T47D (cell line): ENCODE measurements at places on chromosomes 1 and 21.
A peak's percentile ranks its signal among the peaks of the same experiment; 100 is the strongest.

DNA sequence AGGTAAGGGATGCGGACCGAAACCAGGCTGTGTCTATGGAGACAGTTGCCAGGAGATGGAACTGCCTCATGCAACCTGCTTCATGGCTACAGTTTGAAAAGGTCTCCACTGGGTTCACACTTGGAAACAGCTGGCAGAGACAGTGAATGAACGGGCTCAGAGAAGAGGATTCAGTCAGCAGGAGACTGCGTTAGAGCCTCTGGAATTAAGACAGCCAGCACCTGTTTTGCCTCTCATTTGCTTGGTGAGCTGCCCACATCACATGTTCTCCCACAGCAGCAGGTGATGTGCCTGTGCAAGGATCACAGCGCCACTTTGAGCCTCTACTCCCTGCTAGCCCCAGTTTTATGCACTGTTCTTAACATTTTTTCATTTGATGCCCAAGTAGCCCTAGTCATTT is 321.0 kb downstream of the PLPP3 start:
- DNase-seq, result no peak

DNA sequence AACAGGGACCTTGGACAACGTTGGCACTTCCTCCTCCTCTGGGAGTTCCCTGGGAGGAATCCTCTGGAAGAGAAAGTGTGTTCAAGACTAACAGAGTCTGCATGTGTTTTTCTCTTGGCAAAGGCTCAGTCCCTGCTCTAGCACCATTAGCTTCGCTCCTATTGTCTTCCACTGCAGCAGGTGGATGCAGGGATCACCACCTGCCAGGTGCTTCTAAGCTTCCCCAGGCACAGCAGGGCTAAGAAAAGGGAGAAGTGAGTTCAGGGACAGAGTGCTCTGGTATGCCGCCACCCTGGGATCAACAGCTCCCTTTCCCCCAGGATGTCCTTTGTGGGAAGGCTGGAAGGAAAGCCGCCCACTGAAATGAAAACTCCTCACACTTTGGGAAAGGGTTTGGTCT is 43.9 kb upstream of the IL20 start:
- no peak for DNase-seq

DNA sequence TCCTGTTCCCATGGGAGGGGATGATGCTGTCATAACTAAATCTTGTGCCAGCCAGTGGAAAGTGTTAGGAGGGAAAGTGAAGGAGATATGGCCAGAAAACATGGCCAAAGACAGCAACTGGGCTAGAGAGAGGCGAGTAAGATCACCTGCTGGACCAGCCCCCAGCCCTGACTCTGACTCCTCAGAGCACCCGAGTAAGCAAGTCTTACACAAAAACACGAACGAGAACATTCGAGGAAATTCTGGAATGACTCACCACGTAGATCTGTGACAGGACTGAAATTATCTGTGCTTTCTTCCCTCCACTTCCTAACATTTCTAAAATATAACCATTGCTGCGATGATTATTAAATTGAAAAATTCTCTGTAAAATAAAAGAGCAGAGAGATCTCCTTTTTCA is 9.2 kb downstream of the ZNF496 start:
- no peak for DNase-seq

GRCh38 chr1:72911656-72912055 is 629.3 kb upstream of the NEGR1 start:
- no peak for DNase-seq

DNA sequence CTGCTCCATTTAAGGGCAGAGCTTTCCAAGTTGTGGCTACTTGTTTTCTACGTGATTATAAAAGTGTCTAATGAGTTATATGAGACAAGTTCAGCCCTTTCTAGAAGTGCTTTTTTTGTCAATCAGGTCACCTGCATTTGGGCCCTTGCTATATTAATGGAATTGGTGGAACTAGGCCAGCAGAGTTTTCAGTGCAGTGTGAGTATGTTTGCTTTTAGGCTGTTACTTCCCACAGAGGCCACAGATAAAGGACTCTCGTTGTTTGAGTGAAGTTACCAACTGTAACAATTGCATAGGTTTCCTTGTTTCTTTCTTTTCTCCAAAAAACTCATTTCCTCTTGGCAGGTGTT is 10.9 kb downstream of the SMAP2 start:
- no peak for DNase-seq

- no peak for DNase-seq
Observed at GRCh38 chr1:44826375-44827196, 16.5 kb downstream of the PTCH2 start.

GRCh38 chr1:79874289-79874688 is 867.8 kb upstream of the ADGRL4 start:
- peak; percentile 39 for DNase-seq

- DNase-seq, result no peak
Observed at GRCh38 chr1:151846062-151846568, 6.5 kb upstream of the C2CD4D start.

DNA sequence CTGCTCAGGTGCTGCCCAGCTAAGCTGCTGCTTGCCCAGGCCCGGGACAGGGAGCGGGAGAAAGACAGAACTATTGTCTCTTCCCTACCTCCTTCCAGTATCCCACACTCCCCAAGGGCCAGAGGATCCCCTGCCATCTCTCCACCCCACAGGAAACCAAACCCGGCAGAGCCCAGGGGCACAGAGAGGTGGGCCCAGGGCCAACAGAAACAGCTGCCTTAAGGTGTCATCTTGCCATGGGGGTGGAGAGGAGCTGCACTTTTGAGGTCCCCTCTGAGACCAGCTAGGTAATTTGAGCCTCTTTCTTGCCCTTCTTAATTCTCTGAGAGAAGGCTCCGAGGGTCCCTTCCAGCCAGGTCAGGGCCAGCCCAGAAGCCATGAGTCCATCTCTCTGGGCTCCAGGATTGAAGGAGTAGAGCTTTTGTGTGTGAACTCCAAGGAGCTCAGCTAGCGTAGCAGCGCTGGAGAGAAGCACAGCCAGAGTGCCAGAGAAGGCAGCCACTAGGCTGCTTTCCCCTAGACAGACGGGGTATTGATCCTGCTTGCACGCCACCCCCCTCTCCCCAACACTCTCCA is 9.7 kb upstream of the GPR61 start:
- no peak for DNase-seq

GRCh38 chr1:220880726-220881506 is 1.7 kb downstream of the HLX start:
- peak; percentile 11 for DNase-seq

DNA sequence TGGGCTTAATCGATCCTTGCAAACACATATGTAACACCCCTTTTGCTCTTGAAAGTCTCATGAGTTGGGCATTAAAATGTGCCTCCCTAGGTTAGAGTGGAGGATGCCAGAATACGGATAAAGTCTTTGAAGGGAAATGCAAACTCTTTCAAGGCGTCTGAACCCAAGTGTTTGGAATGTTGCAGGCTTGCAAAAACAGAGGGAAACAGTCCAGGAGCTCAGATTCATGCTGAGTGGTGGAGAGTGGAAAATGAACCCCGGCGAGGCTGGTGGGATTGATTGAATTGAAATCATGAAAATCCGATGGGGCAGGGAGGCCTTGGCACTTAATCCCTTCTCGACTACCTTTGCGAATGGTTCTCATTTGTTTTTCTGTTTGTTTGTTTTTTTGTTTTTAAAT is 175.5 kb downstream of the PGBD5 start:
- no peak for DNase-seq

DNA sequence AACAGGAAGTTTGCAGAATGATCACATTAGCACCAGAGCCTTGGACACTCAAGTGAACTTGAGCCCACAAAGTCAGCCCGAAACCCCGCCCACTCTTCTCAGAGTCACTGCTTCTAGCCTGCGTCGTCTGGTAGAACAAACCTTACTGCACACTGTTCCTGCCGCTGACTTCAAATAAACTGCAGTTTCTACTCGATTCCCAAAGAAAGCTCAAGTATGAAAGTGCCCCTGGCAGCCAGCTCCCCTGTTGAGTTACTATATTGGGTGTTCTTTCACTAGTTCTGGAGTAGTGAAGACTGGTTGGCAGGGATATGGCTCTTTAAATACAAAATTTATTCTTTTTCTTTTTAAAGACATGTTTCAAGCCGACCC is 164.7 kb downstream of the GALNT2 start:
- no peak for DNase-seq

- no peak for DNase-seq
Observed at GRCh38 chr1:163661391-163661790, 339.6 kb downstream of the NUF2 start.

GRCh38 chr1:84973498-84974334 is 23.2 kb downstream of the MCOLN2 start:
- no peak for DNase-seq

GRCh38 chr1:203289281-203289981 is 15.9 kb upstream of the BTG2 start:
- no peak for DNase-seq

GRCh38 chr1:31531177-31531999 is 44.9 kb upstream of the TINAGL1 start:
- peak; percentile 48 for DNase-seq

DNA sequence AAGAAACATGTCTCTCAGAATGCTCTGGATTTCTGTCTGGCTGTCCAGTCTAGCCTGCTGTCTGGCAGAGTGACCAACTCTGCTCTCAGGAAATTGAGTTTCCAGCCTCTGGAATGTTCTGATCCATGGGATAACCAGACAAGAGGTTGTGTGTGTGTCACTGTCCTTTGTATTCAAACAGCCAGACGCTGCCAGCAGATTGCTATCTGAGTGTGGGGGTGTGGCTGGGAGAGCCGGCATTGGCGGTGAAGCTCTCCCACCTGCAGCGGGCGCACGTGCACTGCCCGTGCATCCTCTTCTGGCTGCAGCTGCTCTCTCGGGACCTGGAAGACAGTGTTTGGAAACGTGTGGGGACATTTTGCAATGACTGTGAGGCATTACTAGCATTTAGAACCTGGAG is 26.1 kb downstream of the PKP1 start:
- DNase-seq, result peak; percentile 89

GRCh38 chr1:203308328-203308922 is 3.1 kb downstream of the BTG2 start:
- DNase-seq, result no peak

DNA sequence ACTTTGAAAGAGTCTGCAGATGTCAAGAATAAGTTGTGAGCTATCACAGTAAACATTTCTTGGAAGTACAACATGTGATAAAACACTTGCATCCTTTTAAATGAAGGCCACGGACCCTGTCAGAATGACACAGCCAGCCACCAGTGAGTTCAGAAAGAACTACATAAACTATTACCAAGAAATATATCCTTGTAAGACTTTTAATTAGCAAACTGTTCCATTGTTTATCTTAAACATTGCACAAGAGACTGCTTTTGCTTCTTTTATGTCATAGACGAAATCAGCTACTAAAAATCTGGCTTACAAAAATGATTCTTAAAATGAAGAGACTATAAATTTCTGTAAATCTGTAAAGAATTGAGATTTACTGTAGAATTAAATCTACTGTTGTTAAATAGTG is 17.9 kb downstream of the LRRC7 start:
- DNase-seq, result no peak

DNA sequence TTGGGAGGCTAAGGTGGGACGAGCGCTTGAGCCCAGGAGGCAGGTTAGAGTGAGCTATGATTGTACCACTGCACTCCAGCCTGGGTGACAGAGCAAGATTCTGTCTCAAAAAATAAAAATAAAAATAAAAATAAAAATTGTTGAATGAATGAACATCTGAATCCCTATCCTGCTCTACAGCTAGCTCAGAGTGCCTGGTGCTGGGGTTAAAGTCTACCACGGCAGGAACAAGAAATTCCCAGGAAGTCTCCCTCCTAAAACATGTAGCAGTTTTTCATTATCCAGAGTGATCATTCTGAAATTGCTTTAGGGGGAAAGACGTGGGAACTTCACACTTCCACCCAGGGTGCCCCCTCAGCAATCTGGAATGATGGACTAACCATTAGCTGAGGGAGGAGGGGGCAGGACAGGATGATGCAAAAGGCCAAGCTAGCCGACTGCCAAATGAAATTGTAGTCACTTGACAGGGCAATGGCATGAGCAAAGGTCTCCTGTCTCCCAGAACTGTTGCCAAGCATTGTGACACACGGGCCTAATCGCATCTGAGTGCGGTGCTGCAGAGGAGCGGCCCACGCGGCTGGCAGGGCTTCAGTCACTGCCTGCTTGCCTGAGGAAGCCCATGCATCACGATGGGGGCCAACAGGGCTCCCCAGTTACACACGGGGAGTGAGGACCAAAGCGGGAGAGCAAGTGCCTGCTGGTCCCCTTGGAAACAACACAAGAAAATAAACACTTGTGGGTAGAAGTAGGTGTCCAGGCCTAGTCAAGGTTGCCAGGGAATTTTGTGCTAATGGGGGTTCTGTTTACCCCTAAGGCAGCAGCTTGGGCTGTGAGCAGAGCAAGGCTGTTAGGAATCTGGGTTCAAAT is 85.7 kb downstream of the NENF start:
- peak; percentile 23 for DNase-seq

GRCh38 chr21:19433623-19434022 is 1030.0 kb upstream of the TMPRSS15 start:
- DNase-seq, result no peak

GRCh38 chr1:92273039-92273438 is 25.7 kb downstream of the GLMN start:
- DNase-seq, result no peak

GRCh38 chr21:14850394-14850793 is 214.4 kb downstream of the NRIP1 start:
- no peak for DNase-seq

GRCh38 chr1:238052496-238053266 is 162.0 kb upstream of the ZP4 start:
- DNase-seq, result no peak

DNA sequence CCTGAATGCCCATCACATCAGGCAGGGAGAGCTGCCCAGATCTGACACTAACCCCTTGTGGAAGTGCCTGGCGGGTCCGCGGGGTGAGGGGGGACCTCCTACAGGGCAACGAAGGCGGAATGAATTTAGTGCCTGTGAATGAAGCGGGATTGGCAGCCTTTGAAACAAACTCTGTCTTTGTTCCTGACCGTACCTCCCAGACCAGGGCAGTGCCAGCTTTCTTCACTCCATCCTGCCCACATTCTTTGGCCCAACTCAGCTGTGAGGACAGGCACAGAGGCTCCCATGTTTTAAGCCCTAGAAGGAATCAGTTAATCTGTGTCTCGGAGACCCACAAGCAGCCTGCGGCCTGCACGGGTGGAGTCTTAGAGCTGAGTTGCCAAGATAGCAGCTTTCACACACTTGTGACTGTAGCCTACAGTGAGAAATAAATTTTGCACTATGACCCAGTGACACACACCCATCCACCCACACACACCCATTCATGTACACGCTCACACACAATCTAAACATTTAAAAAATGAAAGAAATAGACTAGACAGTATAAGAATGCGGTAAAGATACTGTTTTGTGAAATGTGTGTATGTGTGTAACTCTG is 60.1 kb upstream of the USP24 start:
- no peak for DNase-seq

GRCh38 chr1:86421601-86422280 is 2.2 kb upstream of the CLCA2 start:
- DNase-seq, result no peak

DNA sequence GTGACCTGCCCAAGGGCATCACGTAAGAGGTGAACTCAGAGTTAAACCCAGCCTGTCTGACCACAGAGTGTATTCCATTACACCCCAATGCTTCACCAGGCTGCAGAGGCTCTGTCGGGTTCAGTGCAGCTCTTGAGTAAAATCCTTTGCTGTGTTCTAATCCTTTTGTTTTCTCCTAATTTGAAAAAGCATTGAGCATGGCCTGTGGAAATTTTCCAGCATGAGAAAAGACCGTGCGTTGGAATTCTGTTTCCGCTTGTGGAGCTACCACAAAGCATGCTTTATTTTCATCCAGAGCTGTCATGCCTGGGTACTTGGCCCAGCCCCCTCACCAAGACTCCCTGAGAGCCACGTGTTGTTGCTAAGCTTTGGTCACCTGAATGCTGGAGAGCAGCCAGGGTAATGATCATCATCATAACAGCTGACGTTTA is 317.6 kb downstream of the PRDM2 start:
- DNase-seq, result no peak
